Fibroblast of skin of right biceps (primary cell): ENCODE measurements at places on chromosomes 12 and 14.

DNA sequence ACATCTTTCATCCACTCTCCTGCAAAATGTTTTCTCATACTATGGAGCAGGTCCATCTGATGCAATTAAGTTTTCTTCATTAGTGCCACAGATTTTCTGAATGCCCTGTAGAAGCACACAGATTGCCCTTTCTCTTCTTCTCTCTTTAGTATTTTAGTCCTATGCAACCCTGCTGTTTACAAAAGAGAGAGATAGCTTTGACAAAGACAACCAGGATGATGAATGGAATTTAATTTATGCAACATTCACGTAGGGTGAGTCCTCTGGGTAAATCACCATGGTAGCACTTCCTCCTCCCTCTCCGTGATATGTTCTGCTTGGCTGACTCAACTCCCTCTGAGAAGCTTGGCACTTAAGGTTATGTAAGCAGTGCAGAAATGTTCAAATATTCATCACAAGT, 400.9 kb upstream of the PDE3A start:
- DNase-seq, result peak; percentile 96

DNA sequence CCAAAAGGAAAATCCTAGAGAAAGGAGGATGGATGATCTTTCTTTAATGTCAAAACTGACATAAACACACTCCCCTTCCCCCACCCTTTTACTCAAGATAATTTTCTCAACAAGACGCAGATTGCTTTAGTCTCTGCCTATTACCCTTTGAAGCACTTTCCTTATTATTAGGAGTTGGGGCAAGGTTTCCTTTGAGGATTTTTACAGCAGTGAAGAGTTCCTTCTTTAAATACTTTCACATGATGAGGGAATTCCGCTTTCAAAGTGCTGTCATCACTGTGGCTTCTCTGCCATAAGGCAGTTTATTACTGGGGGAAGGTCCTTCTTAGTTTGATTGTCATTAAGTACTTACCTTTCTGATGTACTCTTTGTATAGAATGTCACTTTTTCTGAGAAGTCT, 172.1 kb downstream of the MSRB3 start:
- DNase-seq, result no peak

GRCh38 chr14:64554556-64554955, 4.8 kb downstream of the PPP1R36 start:
- DNase-seq, result no peak

- peak; percentile 28 for DNase-seq
These were observed 7.4 kb upstream of the CYP46A1 start for GRCh38 chr14:99676657-99677056.
